T-helper 2 cell treated with Interferon-gamma antibody and Interleukin-4, amounts not matched to agents 5 μg/mL and 100 μg/mL, for 36 hours (primary cell): ENCODE measurements at places on chromosomes 1 and 21.

DNA sequence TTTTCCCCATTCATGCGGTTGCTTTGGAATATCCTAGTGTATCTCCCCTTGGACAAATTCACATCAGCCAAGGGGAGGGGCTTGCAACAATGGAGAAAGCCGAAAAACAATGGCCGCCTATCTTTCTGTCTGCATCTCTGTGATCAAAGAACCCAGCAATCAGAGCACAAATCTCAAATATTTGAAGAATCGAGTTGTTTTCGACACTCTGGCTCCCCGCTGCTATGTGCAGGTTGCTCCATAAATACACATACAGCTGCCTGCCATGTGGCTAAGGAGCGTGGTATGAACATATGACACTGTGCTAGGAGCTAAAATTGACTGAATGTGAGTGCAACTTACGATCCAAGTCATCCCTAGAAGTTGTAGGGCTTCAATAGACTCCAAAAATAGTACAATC, 8.5 kb downstream of the CFHR4 start:
- no peak overlapping the region for H3K4me3 ChIP-seq
- H3K36me3 ChIP-seq, result no peaks in the 10 kb centered on the region
- peaks cover 5% of the 10 kb centered on the region for H3K27me3 ChIP-seq
- H3K27ac ChIP-seq, result no peak overlapping the region

- H3K4me1 ChIP-seq, result no peaks in the 10 kb centered on the region
- no peaks in the 10 kb centered on the region for H3K27me3 ChIP-seq
- no peaks in the 10 kb centered on the region for H3K36me3 ChIP-seq
- no peak overlapping the region for H3K4me3 ChIP-seq
- no peak for DNase-seq
Observed at GRCh38 chr1:239322369-239322768, 64.0 kb upstream of the CHRM3 start.

DNA sequence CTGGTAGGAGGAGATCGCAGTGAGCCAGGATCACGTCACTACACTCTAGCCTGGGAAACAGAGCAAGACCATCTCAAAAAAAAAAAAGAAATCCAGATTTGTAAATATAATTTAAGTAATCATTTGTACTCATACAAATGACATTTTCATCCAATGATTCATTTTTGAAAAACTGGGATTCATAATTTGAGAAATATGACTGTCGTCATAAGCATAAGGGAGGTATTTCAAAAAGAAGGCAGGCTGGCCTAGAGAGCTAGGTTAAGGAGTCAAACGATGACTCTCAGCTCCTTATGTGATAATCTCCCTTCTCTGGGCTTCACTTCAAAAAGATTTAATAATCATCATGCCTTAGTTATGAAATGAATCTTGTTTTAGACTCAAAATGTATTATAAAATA, 2.3 kb downstream of the GART start:
- no peak overlapping the region for H3K4me3 ChIP-seq
- H3K4me1 ChIP-seq, result peaks cover 30% of the 10 kb centered on the region
- H3K27ac ChIP-seq, result no peak overlapping the region
- no peaks in the 10 kb centered on the region for H3K27me3 ChIP-seq
- H3K36me3 ChIP-seq, result peaks cover 64% of the 10 kb centered on the region

DNA sequence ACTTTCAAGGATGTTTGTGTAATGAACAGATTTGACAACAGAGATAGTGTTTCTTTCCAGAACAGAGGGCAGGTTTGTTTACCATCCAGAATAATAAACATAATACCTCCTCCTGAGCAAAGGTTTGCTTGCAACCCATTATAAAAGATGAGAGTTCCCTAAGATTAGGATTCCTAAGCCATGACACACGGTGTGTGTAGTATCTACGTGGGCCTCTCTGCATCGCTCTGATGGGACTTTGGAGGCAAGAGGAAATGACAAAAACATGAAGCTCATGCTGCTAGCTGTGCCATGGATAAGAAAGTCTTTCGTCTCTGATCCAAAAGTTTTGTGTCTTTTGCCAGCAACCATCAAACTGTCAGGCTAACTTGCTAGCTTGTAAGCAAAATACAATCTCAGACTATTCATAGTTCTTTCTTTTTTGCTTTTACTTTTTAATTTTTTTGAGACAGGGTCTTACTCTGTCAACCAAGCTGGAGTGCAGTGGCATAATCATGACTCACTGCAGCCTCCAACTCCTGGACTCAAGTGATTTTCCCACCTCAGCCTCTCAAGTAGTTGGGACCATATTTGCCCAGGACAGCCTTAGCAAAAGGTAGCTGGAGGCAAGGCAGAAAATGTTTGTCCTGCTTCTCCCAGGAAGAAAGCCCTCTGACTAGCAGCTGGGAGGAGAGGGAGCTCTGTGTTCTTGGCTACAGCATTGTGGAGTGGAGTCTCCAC, 81.1 kb downstream of the LHX4 start:
- peaks cover 8% of the 10 kb centered on the region for H3K36me3 ChIP-seq
- no peaks in the 10 kb centered on the region for H3K4me1 ChIP-seq
- DNase-seq, result no peak
- H3K27me3 ChIP-seq, result no peaks in the 10 kb centered on the region
- no peak overlapping the region for H3K4me3 ChIP-seq

GRCh38 chr1:19169642-19170041, 40.4 kb downstream of the UBR4 start:
- no peak overlapping the region for H3K4me3 ChIP-seq
- no peak for DNase-seq
- H3K27ac ChIP-seq, result no peak overlapping the region
- no peaks in the 10 kb centered on the region for H3K27me3 ChIP-seq

GRCh38 chr1:14788080-14788479, 189.6 kb downstream of the KAZN start:
- H3K4me3 ChIP-seq, result no peak overlapping the region
- no peak overlapping the region for H3K27ac ChIP-seq
- no peak for DNase-seq
- H3K4me1 ChIP-seq, result no peaks in the 10 kb centered on the region
- H3K27me3 ChIP-seq, result no peaks in the 10 kb centered on the region

- H3K36me3 ChIP-seq, result no peaks in the 10 kb centered on the region
- no peaks in the 10 kb centered on the region for H3K4me1 ChIP-seq
- H3K27ac ChIP-seq, result no peak overlapping the region
- no peak overlapping the region for H3K4me3 ChIP-seq
- no peak for DNase-seq
- peaks cover 2% of the 10 kb centered on the region for H3K27me3 ChIP-seq
Observed at GRCh38 chr1:184276416-184276815, 110.4 kb upstream of the C1orf21 start.

DNA sequence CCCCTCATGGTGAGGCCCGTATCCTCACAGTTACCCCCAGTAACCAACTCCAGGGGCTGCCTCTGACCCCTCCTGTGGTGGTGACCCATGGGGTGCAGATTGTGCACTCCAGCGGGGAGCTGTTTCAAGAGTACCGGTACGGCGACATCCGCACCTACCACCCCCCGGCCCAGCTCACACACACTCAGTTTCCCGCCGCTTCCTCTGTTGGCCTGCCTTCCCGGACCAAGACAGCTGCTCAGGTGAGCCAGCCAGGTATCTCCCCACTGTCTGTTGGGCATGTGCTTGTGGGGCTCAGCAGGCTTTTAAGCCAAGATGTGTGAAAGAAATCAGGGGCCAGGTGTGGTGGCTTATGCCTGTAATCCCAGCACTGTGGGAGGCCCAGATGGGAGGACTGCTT, 39.9 kb downstream of the ZBTB17 start:
- no peak overlapping the region for H3K4me3 ChIP-seq
- no peaks in the 10 kb centered on the region for H3K27me3 ChIP-seq
- H3K27ac ChIP-seq, result no peak overlapping the region
- H3K36me3 ChIP-seq, result peaks cover 71% of the 10 kb centered on the region
- DNase-seq, result no peak

DNA sequence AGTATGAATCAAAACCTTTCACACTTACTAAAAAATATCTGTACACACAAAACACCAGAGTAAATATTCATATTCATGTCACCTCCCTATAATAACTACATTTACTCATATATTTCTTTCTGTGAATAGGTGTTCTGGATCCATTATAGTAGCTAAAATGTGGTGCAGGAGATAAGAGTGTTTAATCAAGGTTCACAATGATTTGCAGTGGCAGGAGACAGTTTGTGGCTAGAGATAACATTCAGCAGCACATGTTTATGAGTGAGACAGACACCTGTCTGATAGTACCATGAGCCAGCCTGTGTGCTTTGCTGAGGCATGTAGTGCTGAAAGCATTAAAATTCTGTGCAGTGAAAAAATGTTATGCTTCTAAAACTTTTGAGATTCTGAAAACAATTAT, 410.3 kb downstream of the SRGAP2C start:
- H3K27ac ChIP-seq, result no peak overlapping the region
- no peaks in the 10 kb centered on the region for H3K27me3 ChIP-seq
- H3K4me1 ChIP-seq, result peaks cover 4% of the 10 kb centered on the region
- peaks cover 23% of the 10 kb centered on the region for H3K36me3 ChIP-seq
- H3K4me3 ChIP-seq, result no peak overlapping the region

DNA sequence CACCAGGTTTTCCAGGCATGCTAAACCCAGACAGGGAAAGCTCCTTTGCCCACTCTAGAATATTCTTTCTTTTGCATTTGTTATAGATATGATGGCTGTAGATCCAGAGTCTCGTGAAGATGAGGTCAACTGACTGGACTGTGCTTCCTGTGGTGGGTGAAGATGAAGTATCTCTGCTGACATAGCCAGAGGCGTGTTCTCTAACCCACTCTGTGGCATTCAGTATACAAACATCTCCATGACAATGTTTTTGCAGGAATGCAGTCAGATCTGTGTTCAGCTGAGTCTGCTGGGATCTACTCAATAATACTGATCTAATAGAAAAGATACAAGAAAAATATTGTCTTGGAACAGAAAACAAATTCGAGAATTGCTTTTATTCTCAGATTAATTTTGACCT, 11.3 kb downstream of the RWDD2B start:
- H3K27ac ChIP-seq, result no peak overlapping the region
- H3K27me3 ChIP-seq, result no peaks in the 10 kb centered on the region
- no peak for DNase-seq
- H3K4me1 ChIP-seq, result no peaks in the 10 kb centered on the region

- no peaks in the 10 kb centered on the region for H3K36me3 ChIP-seq
- H3K4me3 ChIP-seq, result no peak overlapping the region
- H3K27me3 ChIP-seq, result peaks cover 11% of the 10 kb centered on the region
- no peak overlapping the region for H3K27ac ChIP-seq
- DNase-seq, result no peak
Observed at GRCh38 chr1:175564119-175564518, 179.3 kb downstream of the TNR start.

GRCh38 chr1:156511644-156512043, 11.1 kb upstream of the MEF2D start:
- DNase-seq, result peak; percentile 57
- H3K36me3 ChIP-seq, result no peaks in the 10 kb centered on the region
- no peak overlapping the region for H3K27ac ChIP-seq
- H3K27me3 ChIP-seq, result peaks cover 3% of the 10 kb centered on the region
- peaks cover 22% of the 10 kb centered on the region for H3K4me1 ChIP-seq

GRCh38 chr1:41493117-41493536, 8.6 kb upstream of the EDN2 start:
- H3K27ac ChIP-seq, result no peak overlapping the region
- peaks cover 3% of the 10 kb centered on the region for H3K4me1 ChIP-seq
- peaks cover 2% of the 10 kb centered on the region for H3K27me3 ChIP-seq
- no peaks in the 10 kb centered on the region for H3K36me3 ChIP-seq
- peak; percentile 22 for DNase-seq

GRCh38 chr1:85134583-85135391, 66.0 kb downstream of the SYDE2 start:
- H3K4me3 ChIP-seq, result no peak overlapping the region
- no peak overlapping the region for H3K27ac ChIP-seq
- H3K27me3 ChIP-seq, result peaks cover under 1% of the 10 kb centered on the region
- no peak for DNase-seq
- no peaks in the 10 kb centered on the region for H3K36me3 ChIP-seq
- H3K4me1 ChIP-seq, result no peaks in the 10 kb centered on the region
